Activated CD4-positive, alpha-beta memory T cell treated with anti-CD3 and anti-CD28 coated beads for 36 hours (primary cell): ENCODE measurements at places on chromosomes 5 and 9.

- peak; percentile 6 for DNase-seq
Observed at GRCh38 chr5:139638736-139639618, 9.2 kb upstream of the CXXC5 start.

DNA sequence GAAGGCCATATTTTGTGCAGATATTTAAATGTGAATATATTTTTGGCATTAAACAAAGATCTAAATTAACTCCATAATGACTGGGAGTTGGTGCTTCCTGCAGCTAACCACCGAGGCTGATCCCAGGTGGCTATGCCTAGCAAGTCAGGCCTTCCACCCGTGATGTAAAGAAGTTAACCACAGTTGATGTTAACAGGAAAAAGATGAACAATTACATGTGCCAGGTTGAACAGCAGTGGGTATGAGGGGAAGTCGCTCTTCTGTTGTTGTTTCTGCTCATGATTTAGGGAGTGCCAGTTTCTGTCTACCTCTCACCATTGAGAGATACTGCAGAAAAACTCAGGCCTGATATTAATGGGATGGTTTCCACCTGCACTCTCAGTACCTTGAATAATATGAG, 334.3 kb downstream of the EBF1 start:
- no peak for DNase-seq

DNA sequence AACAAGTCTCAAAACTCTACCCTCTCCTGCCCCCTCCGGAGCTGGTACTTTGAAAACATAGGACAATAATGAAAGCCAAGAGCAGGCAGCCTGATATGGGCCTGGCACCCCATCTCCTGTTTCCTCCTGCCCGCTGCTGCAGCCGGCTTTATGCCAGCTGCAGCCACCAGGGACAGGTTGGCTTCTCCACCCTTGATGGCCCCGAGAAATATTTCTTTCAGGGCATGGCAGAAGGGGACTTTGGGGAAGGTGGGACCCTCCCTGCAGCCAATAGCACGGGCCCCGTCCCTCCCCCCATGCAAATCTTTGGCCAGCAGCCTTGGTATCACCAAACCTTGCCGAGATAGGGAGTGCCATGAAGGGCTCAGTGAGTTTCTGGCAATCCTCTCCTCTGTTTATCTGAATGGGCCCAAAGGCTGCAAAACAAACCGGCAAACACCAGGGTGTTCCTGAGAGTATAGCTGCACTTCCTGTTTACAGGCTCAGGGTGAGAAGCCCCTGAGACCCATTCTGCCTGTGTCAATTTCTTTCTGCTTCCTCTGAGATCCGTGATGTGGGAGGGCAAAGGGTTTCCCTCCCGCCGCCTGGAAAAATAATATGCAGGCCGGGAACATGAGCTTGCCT, 73.4 kb upstream of the BOD1 start:
- no peak for DNase-seq

GRCh38 chr5:134464988-134465815, 53.5 kb upstream of the CDKN2AIPNL start:
- DNase-seq, result no peak

DNA sequence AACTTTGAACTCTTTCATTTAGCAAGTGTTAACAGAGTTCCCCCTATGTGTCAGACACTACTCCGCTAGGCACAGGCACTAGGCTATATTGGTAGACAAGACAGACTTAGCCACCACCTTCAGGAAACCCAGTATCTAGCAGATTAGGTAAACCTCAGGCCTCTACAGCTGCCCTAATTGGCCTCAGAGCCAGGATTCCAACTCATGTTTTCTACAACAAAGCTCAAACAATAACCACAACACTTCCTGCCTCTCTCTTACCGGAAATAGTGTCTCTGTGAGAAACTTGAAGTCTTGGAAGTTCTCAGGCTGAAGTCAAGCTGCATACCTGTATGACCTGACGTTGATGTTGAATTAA, 116.6 kb upstream of the SLC44A1 start:
- DNase-seq, result peak; percentile 62

DNA sequence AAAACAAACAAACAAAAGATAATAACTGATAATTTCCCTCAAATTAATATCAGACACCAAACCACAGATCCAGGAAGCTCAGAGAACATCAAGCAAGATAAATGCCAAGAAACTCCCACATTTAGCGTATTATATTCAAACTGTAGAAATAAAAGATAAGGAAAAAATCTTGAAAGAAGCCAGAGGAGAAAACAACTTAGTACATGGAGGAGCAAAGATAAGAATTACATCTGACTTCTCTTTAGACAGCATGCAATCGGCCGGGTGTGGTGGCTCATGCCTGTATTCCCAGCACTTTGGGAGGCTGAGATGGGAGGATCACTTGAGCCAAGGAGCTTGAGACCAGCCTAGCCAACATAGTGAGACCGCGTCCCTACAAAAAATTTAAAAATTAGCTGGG, 17.2 kb upstream of the MLANA start:
- no peak for DNase-seq

DNA sequence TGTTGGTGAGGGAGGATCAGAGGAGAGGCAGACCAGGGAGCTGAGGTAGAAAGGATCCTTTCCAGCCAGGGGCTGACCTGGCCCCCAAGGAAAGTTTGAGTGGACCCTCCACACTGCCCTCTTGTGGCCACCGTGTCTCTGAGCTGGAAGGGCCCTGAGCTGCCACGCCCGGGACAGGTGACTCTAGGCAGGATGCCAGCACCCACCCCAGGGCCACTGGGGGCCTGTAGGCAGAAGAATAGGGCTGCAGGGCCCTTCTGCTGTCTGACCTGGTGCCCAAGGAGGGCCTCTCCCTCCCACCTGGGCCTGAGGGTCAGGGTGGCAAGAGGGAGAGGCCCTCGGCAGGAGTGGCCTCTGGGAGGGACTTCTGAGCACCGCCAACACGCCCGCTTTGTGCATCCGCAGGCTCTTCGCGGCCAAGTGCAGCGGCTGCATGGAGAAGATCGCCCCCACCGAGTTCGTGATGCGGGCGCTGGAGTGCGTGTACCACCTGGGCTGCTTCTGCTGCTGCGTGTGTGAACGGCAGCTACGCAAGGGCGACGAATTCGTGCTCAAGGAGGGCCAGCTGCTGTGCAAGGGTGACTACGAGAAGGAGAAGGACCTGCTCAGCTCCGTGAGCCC, 76.8 kb downstream of the LMX1B start:
- DNase-seq, result peak; percentile 68
